Neural progenitor cell (in vitro differentiated cells): ENCODE measurements at places on chromosomes 7 and 10. TPM values are rescaled to one million over a fixed set of nuclear protein-coding genes. Genes with fewer than 3 reads are reported as not detected.

DNA sequence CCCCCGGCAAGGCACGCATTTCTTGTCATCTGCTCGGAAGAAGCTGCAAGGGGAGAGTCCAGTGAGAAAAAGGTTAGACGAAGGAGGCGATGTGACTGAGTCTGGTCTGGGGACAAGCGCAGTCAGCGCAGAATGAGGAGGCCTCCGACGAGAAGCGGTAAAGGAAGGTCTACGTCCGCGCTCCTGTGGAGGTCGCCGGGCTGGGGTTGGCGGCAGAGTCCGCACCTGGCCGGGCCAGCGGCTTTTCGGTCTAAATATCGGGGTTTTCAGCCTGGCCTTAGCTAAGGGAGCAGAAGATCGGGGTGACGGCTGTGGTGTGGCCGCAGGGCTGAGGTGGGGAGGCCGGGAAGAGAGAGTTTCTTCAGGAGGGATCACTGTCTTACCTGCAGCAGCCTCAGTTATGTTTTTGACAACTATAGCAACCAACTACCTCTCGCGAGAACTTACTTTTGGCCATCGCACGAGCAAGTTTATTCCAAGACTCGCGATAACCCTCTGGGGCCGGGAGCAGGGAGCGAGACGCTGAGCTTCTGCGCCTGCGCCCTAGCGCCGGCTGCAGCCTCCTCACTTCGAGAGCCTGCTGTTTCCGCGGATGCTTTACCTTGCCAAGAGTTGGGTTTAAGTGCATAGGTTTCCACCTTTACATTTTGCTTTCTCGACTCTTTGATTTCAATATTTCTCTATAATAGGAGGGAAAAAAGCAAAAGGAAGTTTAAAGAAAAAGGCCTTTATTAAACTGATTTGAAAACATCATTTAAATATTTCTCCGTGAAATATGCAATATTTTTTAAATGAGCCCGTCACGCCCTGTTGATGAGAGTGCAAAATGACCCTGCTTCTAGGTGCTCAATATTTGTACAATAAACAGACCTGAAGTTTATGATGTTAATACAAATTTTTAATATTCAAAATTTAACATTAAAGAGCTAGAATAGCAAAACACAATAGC, at the start of gene CFAP70:
Gene CFAP70, minus strand, starts transcription at position 534 of the 949 bp plus-strand sequence. CDS start 4,068 bp downstream, outside the sequence.
- DNase-seq, result peak; percentile 98

Gene CPN1
- not detected in 2 replicates for total RNA-seq

DNA sequence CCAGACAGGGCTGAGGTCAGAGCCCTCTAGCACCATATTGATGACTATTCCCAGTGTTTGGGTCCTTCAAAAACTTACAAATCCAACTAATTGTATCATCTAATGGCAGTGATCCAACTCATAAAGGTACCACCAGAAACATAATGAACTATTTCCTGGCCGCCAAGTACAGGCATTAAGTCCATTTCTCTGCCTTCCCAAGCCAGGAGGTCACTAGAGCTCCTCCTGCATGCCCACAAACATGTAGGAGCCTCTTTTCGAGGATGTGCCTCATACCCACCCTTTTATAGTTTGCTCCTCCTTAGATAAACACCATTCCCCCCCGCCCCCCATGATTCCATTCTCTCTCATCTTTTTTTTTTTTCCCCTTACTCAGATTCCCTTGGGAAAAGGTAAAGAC, 91.3 kb downstream of the CHN2 start:
- DNase-seq, result no peak

- DNase-seq, result no peak
Observed at GRCh38 chr10:102650655-102651454, 6.6 kb downstream of the TRIM8 start.

Gene NUB1
- 56.3 and 61.7 TPM in 2 replicates for total RNA-seq

DNA sequence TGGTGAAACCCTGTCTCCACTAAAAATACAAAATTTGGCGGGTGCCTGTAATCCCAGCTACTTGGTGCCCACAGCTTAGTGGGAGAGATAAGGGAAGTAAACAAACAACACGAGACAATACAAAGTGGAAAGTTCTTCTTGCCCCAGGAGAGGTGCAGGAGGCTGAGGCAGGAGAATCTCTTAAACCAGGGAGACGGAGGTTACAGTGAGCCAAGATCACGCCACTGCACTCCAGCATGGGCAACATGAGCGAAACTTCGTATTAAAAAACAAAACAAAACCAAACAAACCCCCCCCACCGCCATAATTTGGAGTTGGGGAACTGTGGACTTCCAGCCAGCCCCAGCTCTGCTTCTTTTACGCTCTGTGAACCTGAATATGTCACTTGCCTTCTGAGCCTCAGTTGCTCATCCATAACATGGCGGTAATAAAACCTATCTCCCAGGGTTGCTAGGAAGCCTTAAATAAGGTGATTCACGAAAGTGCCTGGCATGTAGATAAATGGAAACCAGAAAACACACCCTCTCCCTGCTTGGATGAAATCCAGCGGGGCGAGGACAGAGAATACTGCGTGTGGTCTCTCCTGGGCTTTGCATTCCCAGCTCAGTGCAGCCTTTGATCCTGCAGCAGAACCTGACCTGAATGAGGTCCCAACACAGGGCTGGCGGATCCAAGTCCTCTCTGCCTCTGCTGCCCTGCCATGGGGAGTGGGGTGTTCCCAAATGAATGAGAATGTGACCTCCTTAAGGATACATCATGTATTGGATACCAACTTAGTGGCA, 10.2 kb downstream of the MLXIPL start:
- DNase-seq, result no peak

GRCh38 chr7:78895393-78895792, 558.1 kb downstream of the MAGI2 start:
- DNase-seq, result no peak

Gene GRM3
- 13.6 and 22.2 TPM in 2 replicates for total RNA-seq

Gene FRMD4A
- 20.2 and 22.6 TPM in 2 replicates for total RNA-seq

- peak; percentile 6 for DNase-seq
Observed at GRCh38 chr10:76643511-76643911, 994.1 kb downstream of the KCNMA1 start.

DNA sequence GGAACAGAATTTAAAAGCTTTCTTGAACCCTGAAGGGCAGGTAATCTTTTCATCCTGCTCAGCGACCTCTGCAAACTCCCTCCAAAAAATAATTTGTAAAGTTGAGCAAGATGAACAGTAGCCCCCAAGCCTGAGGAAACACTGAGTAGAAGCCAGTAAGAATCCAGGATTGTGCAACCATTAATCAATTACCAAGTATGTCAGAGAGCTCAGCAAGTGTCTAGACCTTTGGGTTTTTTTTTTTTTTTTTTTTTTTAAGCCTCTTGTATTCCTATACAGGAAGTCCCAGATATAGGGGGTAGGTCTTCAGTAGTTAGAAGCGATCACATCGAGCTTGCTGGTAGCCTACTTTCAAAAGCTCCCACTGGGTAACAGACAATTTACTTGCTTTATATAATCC, 155.2 kb downstream of the DGKI start:
- no peak for DNase-seq

Gene COL26A1
- 26.7 and 80.0 TPM in 2 replicates for total RNA-seq

Gene RTKN2
- 39.1 and 65.9 TPM in 2 replicates for total RNA-seq

Gene C10orf67
- not detected in 2 replicates for total RNA-seq

DNA sequence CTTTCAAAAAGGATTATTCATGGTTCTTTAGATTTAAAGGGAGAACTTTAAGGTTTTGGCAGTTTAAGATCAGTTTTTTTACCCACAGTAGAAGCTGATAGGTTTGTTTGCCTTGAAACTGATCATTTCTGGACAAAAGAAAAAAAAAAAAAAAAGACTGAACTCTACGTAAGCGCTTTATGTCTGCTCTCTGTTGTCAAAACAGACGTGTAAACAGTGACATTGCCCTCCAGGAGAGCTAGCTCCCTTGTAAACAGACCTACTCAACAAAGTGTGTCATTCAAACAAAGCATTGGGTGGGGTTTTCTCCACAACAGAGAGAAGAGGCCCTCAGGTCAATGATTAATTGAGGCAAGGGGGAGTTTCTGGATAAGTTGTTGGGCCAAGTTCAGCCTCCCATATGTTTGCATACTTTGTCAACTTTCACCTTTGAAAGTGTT, 568.1 kb upstream of the LRRN3 start:
- no peak for DNase-seq

- peak; percentile 89 for DNase-seq
Observed at GRCh38 chr10:118017850-118018249, 28.9 kb downstream of the RAB11FIP2 start.

GRCh38 chr7:12017046-12017445, 185.0 kb upstream of the THSD7A start:
- no peak for DNase-seq

DNA sequence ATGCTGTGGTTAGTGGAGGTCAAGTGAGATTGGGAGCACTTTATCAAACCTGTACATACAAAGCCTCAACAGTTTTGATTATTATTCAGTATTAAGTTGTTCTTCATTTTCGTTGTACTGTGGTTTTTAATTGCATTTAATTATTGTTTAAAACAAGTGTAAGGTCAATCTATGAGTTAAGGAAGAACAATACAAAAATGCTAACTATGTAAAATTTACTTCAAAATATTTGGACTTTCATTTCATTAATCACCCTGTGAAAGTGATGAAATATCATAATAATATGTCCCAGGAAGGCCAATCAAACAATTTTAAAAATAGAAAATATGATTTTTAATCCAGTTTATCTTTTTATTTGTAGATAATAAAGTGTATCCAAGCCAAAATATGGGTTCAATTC, 13.6 kb upstream of the NDUFA5 start:
- DNase-seq, result no peak

GRCh38 chr10:115710136-115710535, 562.9 kb downstream of the GFRA1 start:
- no peak for DNase-seq

DNA sequence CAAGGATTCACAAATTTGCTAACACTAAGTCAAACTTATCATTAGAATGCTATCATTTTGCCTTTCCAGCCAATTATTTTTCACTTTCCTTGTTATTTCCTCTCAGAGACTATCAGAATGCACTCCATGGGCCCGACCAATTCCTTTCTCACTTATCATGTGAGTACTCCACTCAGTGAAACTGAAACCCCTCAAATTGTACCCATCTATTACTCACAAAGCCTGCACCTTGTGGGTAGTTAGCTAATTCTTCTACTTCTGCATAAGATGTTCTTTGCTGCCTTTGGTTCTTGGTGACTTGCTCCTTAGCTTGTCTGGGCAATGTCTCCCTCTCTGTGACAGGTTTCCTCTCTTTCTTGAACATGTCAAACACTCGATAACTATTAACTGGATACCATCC, 35.2 kb upstream of the MBL2 start:
- DNase-seq, result no peak

Gene TCERG1L
- 1.5 and 1.8 TPM in 2 replicates for total RNA-seq

DNA sequence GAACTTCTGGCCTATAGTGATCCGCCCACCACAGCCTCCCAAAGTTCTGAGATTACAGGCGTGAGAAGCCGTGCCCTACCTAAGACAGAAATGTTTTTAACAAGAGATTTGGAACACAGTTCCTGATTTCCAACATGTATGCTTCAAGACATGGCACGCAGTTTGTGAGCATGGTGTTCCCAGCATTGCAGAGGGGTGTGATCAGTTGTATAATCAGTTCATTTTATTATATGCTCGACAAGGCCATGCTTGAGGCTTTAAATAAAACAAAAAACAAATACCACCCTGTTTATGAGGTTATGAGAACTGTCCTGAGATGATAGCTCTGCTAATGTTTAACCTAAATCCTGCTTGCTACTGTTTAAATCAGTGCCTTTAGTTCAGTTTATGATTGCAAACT, 60.2 kb downstream of the TASOR2 start:
- DNase-seq, result no peak

GRCh38 chr7:138345567-138345966, 114.5 kb upstream of the TRIM24 start:
- DNase-seq, result no peak

Gene OR2A1
- total RNA-seq, result not detected in 2 replicates

Gene PWWP2B
- total RNA-seq, result 0.34 and 1.5 TPM in 2 replicates

DNA sequence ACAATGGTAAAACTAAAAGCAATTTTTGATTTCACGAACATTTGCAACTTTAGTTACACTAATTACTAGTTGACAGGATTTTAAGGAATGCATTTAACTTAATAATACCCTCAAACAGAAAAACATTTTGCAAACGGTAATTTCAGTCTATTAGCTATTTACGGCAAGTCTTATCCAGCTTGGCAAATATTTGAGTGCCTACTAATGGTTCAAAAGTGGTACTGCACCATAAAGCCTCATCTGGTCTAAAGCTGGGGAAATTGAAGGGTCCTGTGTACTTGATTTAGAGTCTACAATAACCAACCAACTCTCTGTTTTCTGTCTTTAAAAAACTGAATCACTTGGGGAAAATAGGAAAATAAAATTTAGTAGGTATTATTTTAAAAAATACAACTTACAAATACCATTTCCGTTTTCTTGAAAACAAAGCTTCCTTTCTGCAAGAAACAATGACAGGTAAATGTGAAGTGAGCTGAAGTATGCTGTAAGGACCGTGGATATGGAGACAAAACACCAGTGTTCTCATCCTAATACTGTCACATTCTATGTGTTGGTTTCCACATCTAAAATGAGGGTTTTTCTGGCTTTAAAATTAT, 142.3 kb downstream of the VPS50 start:
- peak; percentile 55 for DNase-seq
